ENCODE measurements at places on chromosomes 6 and 20.
A peak's percentile ranks its signal among the peaks of the same experiment; 100 is the strongest.

DNA sequence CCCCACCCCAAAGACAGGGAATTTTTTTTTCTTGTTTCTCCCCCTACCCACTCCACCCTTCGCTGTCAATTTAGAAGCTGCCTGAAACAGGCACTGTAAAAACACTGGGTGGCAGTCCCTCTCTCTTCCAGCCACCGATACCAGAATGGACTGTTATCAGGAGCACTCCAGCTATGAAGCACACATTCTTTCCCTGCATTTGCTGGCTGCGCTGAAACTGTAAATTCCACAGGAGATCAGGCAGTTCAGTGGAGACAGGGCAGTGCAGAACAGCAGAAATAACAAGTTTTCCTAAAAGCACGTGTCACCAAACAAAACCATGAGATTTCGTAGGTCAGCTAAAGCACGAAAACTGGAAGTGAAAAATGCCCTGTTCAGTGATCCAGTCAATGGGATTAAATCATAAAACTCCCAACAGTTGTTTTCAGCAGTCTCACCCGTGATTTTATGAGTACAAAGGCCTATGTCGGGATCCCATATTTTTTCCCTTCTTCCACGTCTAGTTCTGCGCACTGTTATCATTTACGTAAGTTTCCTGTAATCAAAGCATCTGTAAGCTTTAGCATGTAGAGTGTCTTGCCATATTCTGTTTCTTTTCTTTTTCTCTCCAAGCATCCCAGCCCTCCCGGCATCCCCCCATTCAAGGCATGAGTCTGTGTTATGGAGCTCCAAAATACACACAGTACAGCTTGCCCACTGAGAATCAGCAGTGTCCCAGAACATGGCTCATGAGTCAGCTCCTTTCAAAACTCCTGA lies 359.9 kb upstream of the EPHA7 start:
- no peak overlapping the region for H3K27ac ChIP-seq
- DNase-seq: no peak
- no peaks in the 10 kb centered on the region for H3K36me3 ChIP-seq
- H3K4me1 ChIP-seq: peaks cover 7% of the 10 kb centered on the region
- no peak overlapping the region for H3K4me3 ChIP-seq

DNA sequence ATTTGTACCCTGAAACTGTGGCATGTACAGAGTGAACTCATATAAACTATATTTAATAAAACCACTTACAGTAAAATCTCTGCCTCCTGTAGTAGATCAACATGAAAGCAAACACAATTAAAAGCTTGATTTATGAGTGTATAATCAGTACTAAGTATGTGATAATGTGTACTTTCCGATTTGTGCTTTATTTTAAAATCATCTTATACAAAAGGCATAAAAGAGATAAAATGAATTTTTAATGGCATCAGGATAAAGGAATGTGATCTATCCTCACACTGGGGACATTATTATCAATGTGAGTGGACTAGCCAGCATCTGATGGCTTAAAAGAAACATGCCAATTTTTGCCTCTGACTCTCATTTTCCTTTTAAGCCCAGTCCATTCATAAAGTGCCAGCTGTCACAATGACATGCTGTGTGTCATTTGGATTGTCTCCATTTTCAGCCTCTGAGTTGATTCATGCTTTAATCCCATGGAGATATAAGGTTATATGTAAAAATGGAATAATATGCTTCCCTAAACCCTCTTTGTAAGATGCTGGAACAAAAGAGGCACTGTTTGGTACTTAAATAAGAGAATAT lies 831.6 kb upstream of the EYS start:
- no peak overlapping the region for H3K4me3 ChIP-seq
- no peak overlapping the region for H3K27ac ChIP-seq
- H3K27me3 ChIP-seq: no peaks in the 10 kb centered on the region
- DNase-seq: no peak
- H3K36me3 ChIP-seq: no peaks in the 10 kb centered on the region

DNA sequence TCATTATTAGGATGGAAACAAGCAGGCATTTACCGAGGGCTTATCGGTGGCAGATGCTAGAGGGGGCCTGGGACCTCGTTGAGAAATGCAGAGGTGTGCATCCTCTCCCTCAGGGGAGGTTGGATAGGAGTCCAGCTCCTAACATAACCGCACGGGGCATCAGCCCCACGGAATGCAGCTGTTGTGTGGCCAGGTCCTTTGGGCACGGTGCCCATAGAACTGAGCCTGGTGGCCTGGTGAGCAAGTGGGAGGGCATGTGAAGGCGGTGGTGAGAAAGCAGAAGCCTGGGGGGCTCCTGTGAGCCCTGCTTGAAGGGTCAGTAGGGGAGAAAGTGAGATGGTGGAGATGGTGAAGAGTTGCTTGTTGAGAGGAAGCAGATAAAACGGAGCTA lies 143.7 kb downstream of the CDH26 start:
- H3K4me1 ChIP-seq: no peaks in the 10 kb centered on the region
- H3K36me3 ChIP-seq: no peaks in the 10 kb centered on the region
- no peak for DNase-seq
- H3K27me3 ChIP-seq: no peaks in the 10 kb centered on the region
- H3K4me3 ChIP-seq: no peak overlapping the region

GRCh38 chr20:34525709-34526416 lies 9.6 kb downstream of the DYNLRB1 start:
- H3K27ac ChIP-seq: peak overlapping the region; percentile 84
- H3K4me3 ChIP-seq: peak overlapping the region; percentile 8
- H3K4me1 ChIP-seq: peaks cover 70% of the 10 kb centered on the region
- H3K27me3 ChIP-seq: no peaks in the 10 kb centered on the region
- peak; percentile 95 for DNase-seq

DNA sequence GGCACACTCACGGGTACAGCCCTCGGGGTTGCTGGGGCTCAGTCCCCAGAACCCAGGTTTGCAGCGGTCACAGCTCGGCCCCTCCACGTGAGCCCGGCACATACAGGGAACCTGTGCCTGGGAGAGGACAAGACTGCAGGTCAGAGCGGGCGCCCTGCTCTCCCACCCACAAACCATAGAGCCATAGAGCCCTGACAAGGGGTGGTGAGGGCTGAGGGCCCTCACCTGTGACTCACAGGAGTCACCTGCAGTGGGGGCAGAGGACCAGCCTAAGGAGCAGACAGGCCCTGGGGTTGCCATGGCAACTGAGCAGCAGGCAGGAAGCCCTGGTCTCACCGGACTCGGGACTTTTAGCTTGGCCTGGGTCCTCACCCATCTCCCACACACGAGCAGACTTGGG lies 30.8 kb downstream of the LAMA5 start:
- peaks cover 65% of the 10 kb centered on the region for H3K36me3 ChIP-seq
- H3K4me3 ChIP-seq: no peak overlapping the region
- no peaks in the 10 kb centered on the region for H3K4me1 ChIP-seq
- H3K27ac ChIP-seq: no peak overlapping the region

DNA sequence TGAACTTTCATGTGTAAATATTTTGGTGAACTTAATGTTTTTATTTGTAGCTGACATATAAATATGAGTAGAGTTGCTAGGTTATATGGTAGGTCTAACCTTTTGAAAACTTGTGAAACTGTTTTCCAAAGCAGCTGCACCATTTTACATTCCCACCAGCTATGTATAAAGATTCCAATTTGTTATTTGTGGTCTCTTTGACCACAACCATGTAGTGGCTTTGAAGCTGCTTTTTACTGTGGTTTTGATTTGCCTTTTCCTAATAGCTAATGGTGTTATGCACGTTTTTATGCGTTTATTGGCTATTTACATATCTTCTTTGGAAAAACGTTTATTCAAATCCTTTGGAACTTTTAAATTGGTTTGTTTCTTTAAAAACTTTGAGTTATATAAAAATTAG lies 10.3 kb downstream of the CST3 start:
- H3K27ac ChIP-seq: no peak overlapping the region
- H3K4me3 ChIP-seq: no peak overlapping the region
- DNase-seq: no peak
- no peaks in the 10 kb centered on the region for H3K27me3 ChIP-seq
- peaks cover 62% of the 10 kb centered on the region for H3K4me1 ChIP-seq
- H3K36me3 ChIP-seq: peaks cover 9% of the 10 kb centered on the region

- H3K4me3 ChIP-seq: no peak overlapping the region
- H3K36me3 ChIP-seq: peaks cover 2% of the 10 kb centered on the region
- H3K27ac ChIP-seq: no peak overlapping the region
- DNase-seq: no peak
- H3K4me1 ChIP-seq: peaks cover 8% of the 10 kb centered on the region
These were observed 47.5 kb downstream of the TNFRSF21 start for GRCh38 chr6:47262231-47262630.

DNA sequence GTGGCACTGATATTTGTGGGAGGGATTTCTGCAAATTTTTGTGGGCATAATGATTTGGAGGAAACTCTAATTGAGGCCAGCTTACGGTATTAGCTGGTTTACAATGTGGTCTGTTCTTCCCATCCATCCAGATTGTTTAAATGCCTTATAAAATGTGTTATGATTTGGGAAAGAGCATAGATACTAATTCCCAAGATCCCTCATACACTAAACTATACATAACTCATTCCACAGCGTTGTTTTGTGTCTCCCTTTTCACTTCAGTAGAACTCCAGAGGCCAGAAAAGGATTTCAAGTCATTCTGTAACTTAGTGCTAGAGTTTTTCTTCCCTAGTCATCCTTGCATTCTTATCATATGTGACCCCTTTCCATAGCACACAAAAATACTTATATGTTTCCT lies 292.6 kb upstream of the NT5E start:
- no peak for DNase-seq
- no peaks in the 10 kb centered on the region for H3K36me3 ChIP-seq
- H3K27ac ChIP-seq: no peak overlapping the region
- H3K27me3 ChIP-seq: no peaks in the 10 kb centered on the region
- H3K4me3 ChIP-seq: no peak overlapping the region

- H3K4me1 ChIP-seq: peaks cover 5% of the 10 kb centered on the region
- no peaks in the 10 kb centered on the region for H3K36me3 ChIP-seq
- DNase-seq: no peak
- H3K27ac ChIP-seq: no peak overlapping the region
- H3K27me3 ChIP-seq: no peaks in the 10 kb centered on the region
These were observed 49.1 kb downstream of the SYTL3 start for GRCh38 chr6:158698931-158699330.

GRCh38 chr6:46993846-46994245 lies 48.3 kb downstream of the ADGRF1 start:
- H3K27me3 ChIP-seq: no peaks in the 10 kb centered on the region
- DNase-seq: no peak
- H3K4me3 ChIP-seq: no peak overlapping the region
- H3K4me1 ChIP-seq: no peaks in the 10 kb centered on the region
- H3K27ac ChIP-seq: no peak overlapping the region
- no peaks in the 10 kb centered on the region for H3K36me3 ChIP-seq

GRCh38 chr20:62405981-62406513 lies 1.0 kb downstream of the CABLES2 start:
- no peak for DNase-seq
- peaks cover 32% of the 10 kb centered on the region for H3K4me1 ChIP-seq
- peaks cover 14% of the 10 kb centered on the region for H3K36me3 ChIP-seq
- H3K27me3 ChIP-seq: no peaks in the 10 kb centered on the region
- H3K27ac ChIP-seq: peak overlapping the region; percentile 62

GRCh38 chr6:126118058-126118755 lies 131.9 kb downstream of the TRMT11 start:
- no peaks in the 10 kb centered on the region for H3K36me3 ChIP-seq

DNA sequence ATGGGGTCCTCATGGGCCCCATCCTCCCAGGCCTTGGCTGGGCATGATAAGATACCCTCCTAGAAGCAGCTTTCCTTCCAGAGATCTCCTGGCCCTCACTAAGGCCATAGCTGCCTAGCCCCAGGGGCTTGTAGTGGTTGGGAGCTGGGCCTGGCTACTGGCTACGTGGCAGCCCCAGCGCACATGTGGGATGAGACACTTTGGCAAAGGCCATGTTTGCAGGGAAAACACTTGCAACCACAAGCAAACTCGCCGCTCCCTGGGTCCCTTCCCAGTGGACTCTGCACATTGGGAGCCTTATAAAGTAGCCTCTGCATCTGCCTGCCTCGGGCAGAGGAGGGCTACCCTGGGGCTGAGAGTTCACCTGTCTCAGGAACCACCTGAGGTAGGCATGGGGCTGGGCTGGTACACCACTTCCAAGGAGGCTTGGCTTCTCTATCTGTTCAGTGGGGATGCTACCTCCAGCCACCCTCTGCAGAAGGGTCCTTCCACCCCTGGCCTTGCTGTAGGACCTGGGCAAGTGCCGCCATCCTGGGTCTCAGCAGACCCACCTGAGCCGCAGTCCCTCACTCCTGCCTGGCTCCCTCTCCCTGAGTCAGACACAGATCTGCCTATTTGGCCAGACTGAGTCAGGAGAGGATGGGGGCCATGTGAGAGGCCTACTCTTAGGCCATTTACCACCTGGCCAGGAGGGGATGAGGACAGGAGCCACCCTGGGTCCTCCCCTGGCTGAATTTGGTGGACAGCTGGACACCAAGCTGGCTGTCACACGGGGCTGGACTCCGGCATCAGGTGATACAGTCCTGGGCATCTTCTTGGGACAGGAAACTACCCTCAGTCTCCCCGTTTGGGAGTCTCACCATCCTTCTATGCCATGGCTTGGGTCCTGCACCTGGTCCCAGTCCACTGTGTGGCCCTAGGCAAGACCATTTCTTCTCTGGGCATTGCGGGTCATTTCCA lies at the start of gene BPIFB2:
Gene BPIFB2, plus strand, starts transcription at position 329 of the 960 bp plus-strand sequence. CDS start 871 bp downstream, outside the sequence.
- H3K27ac ChIP-seq: no peak within 1 kb of the TSS
- H3K4me3 ChIP-seq: no peak within 1 kb of the TSS
- H3K36me3 ChIP-seq: no peaks in the 10 kb centered on the region
- DNase-seq: no peak
